ENCODE measurements at places on chromosomes 7 and 10. TPM values are rescaled to one million over a fixed set of nuclear protein-coding genes. Genes with fewer than 3 reads are reported as not detected.

C10orf62 gene
- polyA plus RNA-seq, result 0.59 TPM

DNA sequence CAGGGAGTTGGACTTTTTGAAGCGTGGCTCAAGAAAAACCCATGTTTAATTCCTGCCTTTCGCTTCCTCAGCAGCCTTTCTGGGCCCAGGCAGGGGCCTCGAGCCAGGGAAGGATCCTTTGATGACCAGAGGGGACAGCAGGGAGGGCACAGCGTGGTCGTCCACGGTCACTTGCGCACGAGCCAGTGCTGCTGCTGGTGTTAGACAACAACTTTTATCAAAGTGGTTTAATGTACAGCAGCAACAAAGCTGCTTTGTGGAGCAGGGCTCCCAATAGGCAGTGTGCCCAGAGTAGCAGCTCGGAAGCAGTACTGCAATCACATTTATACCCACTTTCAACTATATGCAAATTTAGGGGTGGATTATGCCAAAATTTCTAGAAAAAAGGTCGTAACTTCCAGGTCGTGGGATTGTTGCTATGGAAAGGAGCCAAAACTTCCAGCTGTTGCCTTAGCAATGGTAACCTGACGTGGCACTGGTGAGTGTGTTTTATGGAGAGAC is 6.1 kb downstream of the GIMAP1 start:
- DNase-seq, result no peak

DNA sequence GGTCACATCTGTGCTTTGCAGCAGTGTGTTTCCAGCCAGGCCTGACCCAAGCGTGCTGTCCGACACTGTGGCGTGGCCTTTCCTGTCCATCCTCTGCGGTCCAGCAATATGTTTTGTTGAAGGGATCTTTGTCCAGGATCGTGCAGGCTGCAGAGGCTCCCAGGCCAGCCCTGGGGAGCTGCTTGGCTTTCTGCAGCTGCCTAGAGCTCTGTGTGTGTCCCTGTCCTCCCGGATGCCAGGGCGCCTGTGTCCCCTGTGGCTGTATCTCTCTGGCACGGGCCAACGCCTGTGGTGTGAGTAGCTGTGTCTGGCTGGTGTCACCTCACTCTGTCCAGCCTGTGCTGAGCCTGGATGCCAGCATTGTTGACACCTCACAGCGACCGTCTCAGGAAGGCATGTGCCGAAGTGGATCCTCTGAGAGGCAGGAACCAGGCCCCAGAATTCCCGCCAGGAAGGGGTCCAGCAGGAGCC is 94.5 kb downstream of the INPP5A start:
- no peak for DNase-seq

ARMH3 gene
- polyA plus RNA-seq, result 16.6 TPM

SNCG gene
- polyA plus RNA-seq, result 29.7 TPM

LBX1 gene
- polyA plus RNA-seq, result not detected

AGFG2 gene
- polyA plus RNA-seq, result 10.8 TPM

SYNPO2L gene
- 0.27 TPM for polyA plus RNA-seq

- no peak for DNase-seq
Observed at GRCh38 chr7:37448011-37448635, 541 bp downstream of the ELMO1 start.

NKX1-2 gene
- 0.06 TPM for polyA plus RNA-seq
